ENCODE measurements at places on chromosomes 2 and 18. TPM values are rescaled to one million over a fixed set of nuclear protein-coding genes. Genes with fewer than 3 reads are reported as not detected.

Gene NPHP1
- 0.21 TPM for total RNA-seq

Gene NEU2
- not detected for total RNA-seq

Gene CYP27C1
- not detected for total RNA-seq

Gene ALK
- not detected for total RNA-seq

Gene KCNG2
- not detected for total RNA-seq

Gene MEP1B
- not detected for total RNA-seq

Gene KIF3C
- total RNA-seq: 6.7 TPM

Gene UNC80
- not detected for total RNA-seq

Gene ABCB11
- total RNA-seq: not detected

Gene CPO
- not detected for total RNA-seq

Gene MAL
- total RNA-seq: 167 TPM

DNA sequence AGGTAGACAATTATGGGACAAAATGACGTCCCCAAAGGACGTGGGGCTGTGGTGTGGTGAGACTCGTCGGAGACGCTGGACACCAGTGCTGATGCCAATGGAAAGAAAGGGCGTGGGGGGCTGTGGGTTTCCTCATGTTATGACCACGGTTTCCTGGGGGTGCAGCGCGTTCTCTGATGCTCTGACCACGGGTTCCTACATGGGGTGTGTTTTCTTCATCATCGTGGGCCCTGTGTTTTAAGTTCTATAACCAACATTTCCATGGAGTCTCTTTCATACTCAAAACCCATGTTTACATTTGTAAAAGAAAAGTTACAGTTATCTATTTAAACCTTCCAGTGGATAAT is 141.6 kb downstream of the RTP5 start:
- H3K4me3 ChIP-seq: no peak overlapping the region
- peaks cover 6% of the 10 kb centered on the region for H3K27me3 ChIP-seq
- H3K36me3 ChIP-seq: no peaks in the 10 kb centered on the region
- H3K4me1 ChIP-seq: peaks cover 11% of the 10 kb centered on the region

DNA sequence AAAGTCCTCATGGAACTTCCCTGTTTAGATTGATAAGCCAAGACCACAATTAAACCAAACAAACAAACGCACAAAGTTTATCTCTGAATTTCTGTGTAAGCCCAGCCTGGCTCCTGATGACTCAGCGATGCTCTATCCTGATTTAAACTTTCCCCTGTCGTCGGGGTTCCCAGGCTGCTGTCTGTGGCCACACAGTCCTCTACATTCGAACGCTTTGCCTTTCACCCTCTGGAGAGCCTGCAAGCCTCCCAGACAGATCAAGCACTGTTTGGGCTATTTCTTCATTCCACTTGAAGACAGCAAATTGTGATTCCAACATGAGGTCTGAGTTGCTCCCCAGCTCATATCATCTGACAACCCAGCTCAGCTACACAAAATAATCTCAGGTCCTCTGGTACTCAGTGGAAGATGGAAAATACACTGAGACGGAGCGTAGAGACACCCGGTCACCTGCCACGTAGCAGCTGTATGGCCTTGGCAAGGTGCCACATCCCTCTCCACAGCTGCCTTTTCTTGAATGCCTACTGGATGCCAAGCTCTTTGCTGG is 51.2 kb downstream of the CYRIA start:
- no peak overlapping the region for H3K4me3 ChIP-seq
- no peak for DNase-seq
- no peaks in the 10 kb centered on the region for H3K36me3 ChIP-seq
- no peak overlapping the region for H3K27ac ChIP-seq
- H3K27me3 ChIP-seq: peaks cover 2% of the 10 kb centered on the region

DNA sequence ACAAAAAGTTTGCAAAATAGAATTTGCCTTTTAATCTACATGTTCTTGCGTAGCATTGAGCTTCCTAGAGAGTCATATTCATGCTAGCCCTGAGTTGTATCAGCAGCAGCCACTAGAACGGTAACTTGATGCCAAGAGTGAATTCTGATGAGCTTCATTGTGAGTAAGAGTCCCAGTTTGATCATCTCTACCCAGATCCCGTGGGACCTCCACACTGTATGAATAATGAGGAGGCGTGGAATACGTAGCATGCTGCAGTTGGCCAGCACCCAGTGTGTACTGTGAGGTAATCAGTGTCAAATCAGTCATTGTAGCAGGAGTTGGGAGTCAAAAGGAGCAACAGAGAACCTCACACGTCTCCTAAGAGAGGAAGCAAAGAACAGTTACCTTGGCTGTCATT is 197.9 kb downstream of the NEDD4L start:
- H3K36me3 ChIP-seq: no peaks in the 10 kb centered on the region
- H3K27ac ChIP-seq: no peak overlapping the region
- DNase-seq: no peak
- H3K4me3 ChIP-seq: no peak overlapping the region
- no peaks in the 10 kb centered on the region for H3K4me1 ChIP-seq
- H3K27me3 ChIP-seq: peaks cover 2% of the 10 kb centered on the region

DNA sequence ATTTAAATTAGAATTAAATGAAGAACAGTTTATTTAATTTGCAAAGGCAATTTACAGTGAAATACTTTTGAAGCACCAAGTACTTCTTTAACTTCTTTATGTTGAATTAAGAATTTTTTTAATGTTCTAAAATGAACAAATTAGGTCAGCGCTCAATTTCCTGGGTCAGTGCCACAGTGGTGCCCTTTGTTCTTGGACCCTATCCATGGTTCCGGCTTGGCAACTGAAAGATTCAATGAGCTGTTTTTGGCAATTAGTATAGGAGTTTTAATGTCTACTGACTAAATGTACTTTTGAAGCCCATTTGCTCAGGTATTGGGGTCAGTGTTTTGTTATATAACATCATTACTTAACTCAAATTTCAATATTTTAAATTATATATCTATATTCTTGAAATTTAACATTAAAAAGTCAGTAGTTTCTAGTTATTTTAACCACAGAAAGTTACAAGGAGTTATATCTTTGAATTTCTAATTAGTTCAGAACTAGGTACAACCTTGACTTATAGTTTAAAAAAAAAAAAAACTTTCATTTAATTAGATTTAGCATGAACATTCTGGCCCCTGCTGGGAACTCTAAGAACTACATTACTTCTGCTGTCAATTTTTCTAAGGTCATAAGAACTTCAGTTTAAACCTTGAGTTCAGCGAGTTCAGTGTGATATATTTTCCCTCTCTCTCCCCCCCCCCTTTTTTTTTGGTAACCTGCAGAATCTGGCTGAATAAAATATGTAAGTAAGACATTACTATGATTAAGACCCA is 7.6 kb upstream of the MSTN start:
- peaks cover 5% of the 10 kb centered on the region for H3K27me3 ChIP-seq
- H3K36me3 ChIP-seq: no peaks in the 10 kb centered on the region
- no peak overlapping the region for H3K27ac ChIP-seq
- H3K4me3 ChIP-seq: no peak overlapping the region
- no peaks in the 10 kb centered on the region for H3K4me1 ChIP-seq

DNA sequence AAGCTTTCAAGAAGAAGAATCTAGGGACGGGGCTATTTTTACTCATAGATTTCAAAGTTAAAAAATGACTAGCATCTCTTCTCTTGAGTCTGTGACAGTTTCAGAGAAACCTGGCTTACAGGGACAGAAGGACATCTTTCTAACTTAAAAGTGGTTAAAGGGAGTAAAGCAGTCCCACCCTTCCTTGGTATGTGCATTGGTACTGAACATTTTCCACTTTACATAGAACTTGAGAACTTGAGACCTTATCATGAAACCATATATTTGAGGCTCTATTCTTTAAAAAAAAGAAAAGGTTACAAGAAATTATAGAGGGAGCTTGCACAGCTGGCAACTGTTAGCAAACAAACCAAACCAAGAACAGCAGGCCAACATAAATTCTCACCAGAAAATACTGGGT is 73.4 kb upstream of the GAREM1 start:
- H3K4me3 ChIP-seq: no peak overlapping the region
- no peaks in the 10 kb centered on the region for H3K36me3 ChIP-seq
- H3K27ac ChIP-seq: no peak overlapping the region
- no peaks in the 10 kb centered on the region for H3K4me1 ChIP-seq
- H3K27me3 ChIP-seq: peaks cover 7% of the 10 kb centered on the region

DNA sequence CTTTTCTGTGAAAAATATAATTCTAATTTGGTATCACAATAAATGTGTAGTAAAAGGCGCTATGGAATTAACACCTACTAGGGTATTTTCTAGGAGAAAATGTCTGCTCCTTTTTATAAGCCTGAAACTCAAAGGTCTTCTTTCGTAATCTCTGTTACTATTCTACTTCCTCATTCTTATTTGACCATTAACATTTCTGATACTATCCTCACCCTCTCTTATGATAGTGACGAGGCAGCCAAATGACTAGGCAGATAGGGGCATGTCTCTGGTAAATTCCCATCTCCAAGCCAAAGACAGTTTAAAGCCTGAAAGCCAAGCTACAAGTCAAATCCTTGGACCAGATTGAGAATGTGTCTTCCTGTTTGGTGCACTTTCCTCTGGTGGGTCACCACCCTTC is 251.7 kb downstream of the LRRTM4 start:
- H3K27ac ChIP-seq: no peak overlapping the region
- no peaks in the 10 kb centered on the region for H3K27me3 ChIP-seq
- H3K36me3 ChIP-seq: no peaks in the 10 kb centered on the region
- DNase-seq: no peak

DNA sequence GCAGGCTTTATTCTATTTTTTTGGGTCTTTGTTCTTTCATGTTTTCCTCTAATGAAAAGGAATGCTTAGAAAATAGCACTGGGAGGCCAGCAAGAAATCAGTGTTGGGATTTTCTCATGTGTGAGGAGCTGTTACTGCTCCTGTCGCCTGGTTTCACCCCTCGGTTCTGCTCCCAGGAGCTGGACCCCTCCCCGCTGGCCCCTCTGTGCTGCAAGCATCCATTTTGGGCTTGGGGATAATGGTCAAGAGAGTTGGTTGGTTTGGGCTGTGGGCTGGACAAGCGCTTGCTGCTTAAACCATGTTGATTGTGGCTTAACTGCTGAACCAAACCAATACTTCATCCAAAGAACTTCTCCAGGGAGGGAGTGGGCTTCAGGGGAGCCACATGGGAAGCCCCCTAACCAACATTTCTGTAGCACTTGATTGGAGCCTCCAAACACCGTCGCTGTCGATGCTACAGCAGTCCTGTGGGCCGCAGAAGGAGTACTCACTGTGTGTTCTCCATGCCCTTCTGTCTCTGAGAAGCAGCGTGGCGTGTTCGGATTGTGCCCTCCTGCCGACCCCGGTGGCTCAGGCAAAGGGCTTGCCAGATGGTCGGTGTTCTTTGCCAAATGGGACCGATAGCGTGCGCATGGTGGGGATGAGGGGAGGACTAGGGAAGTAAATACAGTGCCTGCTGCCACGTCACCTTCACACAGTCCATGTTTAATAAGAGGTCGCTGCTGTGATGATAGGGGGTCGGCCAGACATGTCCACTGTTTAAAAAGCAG is 40.0 kb downstream of the AGAP1 start:
- no peak overlapping the region for H3K27ac ChIP-seq
- H3K4me3 ChIP-seq: no peak overlapping the region
- H3K27me3 ChIP-seq: peaks cover 2% of the 10 kb centered on the region

- no peaks in the 10 kb centered on the region for H3K4me1 ChIP-seq
- H3K4me3 ChIP-seq: no peak overlapping the region
- DNase-seq: no peak
- no peak overlapping the region for H3K27ac ChIP-seq
Observed at GRCh38 chr2:201413143-201413542, 38.1 kb downstream of the TRAK2 start.

- H3K4me1 ChIP-seq: no peaks in the 10 kb centered on the region
- DNase-seq: no peak
- H3K36me3 ChIP-seq: peaks cover 45% of the 10 kb centered on the region
- no peak overlapping the region for H3K4me3 ChIP-seq
- H3K27ac ChIP-seq: no peak overlapping the region
- H3K27me3 ChIP-seq: no peaks in the 10 kb centered on the region
Observed at GRCh38 chr2:43941966-43942365, 53.8 kb downstream of the LRPPRC start.

GRCh38 chr2:101566632-101567228 is 91.8 kb upstream of the RFX8 start:
- no peak overlapping the region for H3K27ac ChIP-seq
- no peak for DNase-seq
- H3K36me3 ChIP-seq: peaks cover 7% of the 10 kb centered on the region
- no peak overlapping the region for H3K4me3 ChIP-seq
- peaks cover 36% of the 10 kb centered on the region for H3K4me1 ChIP-seq

GRCh38 chr18:43879415-43879814 is 602.1 kb upstream of the SYT4 start:
- H3K4me3 ChIP-seq: no peak overlapping the region
- no peaks in the 10 kb centered on the region for H3K36me3 ChIP-seq
- no peak for DNase-seq
- no peaks in the 10 kb centered on the region for H3K4me1 ChIP-seq

DNA sequence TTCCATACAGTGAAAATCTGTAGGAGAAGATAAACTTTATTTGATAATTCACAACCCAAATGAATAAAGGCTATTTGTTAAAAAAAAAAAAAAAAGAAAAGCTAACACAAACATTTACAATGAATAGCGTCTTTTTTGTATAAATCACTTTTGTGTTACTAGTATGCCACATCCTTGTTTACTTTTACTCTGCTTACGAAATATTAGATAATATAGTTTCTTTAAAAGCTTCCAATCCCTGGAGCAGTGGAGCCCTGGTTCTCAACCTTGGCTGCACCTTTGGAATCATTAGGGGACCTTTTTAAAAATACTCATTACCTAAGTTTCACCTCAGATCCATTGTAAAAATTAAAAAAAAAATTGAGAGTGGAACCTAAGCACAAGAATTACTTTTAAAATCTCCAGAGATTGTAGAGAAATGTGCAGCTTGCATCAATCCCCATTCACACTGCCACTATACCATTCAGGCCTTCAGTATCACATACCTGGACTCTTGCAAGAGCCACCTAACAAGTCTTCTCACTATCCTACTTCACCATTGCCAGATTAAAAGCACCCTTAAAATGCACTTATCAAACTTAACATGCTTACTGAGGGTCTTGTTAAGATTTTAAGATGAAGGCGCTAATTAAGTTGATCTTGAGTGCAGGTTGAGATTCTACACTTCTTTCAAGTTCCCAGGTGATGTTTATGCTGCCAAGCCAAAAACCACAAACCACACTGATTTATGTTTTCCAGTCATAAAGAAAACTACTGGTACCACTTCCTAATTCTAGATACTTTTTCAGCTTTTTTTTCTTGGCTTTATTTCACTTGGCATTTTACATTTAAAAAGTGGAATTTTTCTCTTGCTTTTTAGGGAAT is 59.7 kb upstream of the ZC3H15 start:
- DNase-seq: no peak
- peaks cover 2% of the 10 kb centered on the region for H3K27me3 ChIP-seq
- H3K27ac ChIP-seq: no peak overlapping the region
- H3K4me3 ChIP-seq: no peak overlapping the region
- H3K36me3 ChIP-seq: no peaks in the 10 kb centered on the region

Data from activated CD4-positive, alpha-beta T cell treated with anti-CD3 and anti-CD28 coated beads, Interleukin-2, amount 10 ng/mL, durations not matched to agents 24 days and 14 days (primary cell).